ENCODE measurements at places on chromosomes 3 and 15. TPM values are rescaled to one million over a fixed set of nuclear protein-coding genes. Genes with fewer than 3 reads are reported as not detected.

The RHO gene
- polyA plus RNA-seq = not detected

The CFAP100 gene
- polyA plus RNA-seq = not detected

DNA sequence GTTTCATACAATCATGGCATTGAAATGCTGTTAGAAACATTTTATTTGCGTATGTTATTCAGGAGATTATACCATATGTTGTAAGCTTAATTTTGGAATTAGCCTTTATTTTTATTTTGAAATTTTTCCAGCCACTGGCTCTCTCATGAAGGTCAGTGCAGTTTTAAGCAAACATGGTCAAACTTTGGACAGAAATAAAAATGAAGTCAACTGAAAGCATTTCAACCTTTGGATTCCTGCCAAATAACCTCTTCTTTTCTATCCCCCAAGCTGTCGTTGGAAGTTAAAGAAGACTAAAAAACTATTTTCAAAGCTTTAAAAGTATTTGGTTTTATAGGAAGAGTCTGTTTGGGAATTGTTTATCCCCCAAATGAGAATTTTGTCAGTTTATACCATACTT is 846.6 kb downstream of the MCTP2 start:
- DNase-seq = no peak

GRCh38 chr3:5194341-5194740 is 6.8 kb downstream of the EDEM1 start:
- DNase-seq = no peak

The CPNE9 gene
- polyA plus RNA-seq = 9.2 TPM

DNA sequence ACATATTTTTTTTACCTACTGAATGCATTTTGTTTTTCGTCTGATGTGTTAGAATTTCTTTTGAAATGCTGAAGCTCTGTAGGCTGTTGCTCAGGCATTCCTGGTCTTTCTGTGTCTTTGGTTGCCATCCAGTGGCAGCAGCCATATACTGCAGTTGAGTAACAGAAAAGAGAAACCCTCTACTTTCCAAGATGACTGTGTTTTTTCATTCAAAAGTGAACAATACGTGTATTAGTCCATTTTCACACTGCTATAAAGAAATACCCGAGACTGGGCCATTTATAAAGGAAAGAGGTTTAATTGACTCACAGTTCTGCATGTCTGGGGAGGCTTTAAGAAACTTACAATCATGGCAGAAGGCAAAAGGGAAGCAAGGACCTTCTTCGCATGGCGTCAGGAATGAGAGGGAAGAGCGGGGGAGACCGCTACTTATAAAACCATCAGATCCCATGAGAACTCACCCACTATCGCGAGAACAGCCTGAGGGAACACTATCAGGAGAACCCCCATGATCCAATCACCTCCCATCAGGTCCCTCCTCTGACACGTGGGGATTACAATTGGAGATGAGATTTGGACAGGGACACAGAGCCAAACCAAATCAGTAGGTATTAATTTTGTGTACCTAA is 4.7 kb upstream of the GOLGA8B start:
- peak; percentile 74 for DNase-seq

DNA sequence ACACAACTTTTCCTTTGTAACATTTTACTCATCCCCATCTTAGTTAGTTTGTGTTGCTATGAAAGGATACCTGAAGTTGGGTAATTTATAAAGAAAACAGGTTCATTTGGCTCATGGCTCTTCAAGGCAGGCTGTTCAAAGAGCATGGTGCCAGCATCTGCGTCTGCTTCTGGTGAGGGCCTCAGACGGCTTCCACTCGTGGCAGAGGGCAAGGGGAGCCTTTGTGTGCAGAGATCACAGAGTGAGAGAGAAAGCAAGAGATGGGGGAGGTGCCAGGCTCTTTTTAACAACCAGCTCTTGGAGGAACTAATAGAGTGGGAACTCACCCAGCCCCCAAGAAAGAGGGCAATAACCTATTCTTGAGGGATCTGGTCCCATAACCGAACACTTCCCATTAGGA is 23.1 kb downstream of the PLA2G4F start:
- no peak for DNase-seq

DNA sequence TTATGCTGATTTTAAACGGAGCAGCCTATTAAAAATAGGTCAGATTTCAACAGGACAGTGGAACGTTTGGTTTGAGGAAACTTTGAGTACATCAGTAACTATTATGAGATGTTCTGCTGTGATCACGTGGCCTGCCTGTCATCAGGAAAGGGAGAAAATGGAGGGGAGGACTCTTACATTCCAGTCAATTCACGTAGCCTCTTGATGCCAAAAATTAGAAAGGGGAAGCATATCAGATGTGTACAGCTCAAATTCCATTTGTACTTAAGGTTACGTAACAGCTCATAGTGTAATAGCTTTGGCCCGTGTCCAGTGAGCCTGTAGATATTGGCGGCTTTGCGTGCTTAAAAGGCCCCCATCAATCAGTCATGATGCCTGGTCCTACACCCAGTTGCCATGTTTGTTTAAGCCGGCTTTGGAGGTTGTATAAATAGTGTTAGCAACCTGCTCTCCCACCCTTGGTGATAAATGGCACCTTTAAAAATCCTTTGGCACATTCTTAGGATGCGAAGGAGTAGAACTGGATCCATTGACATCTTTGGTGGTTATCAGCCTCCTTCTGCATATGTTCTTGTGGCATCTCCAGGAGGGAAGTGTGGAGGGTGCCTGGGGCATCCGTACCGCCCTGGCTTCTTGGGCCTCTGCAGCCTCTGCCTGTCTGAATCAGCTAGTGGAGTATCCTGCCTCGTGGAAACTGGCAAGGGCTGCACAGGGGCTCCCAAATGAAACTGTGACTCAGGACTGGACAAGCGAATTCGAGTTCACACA is 163.9 kb downstream of the THSD4 start:
- DNase-seq = peak; percentile 85

GRCh38 chr3:44992555-44993470 is 16.8 kb downstream of the EXOSC7 start:
- peak; percentile 58 for DNase-seq

DNA sequence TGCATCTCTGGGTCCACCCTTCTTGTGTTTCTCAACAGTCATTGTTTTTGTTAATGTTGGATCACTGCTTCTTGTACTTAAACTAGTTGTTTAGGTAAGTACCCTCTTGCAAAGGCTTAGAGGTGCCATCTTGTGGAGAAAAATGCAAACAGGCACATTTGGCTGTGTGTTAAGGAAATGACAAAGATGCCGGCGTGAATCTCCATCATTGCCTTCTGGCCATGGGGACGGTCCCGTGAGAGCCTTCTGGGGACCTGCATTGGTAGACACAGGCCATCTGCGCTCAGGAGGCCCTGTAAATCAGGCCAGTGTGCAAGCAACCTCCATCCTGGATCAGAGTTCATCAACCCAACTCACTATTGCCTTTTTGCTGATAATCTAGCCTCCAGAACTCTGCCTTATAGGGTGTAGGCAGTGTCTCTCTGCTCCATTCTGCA is 158.6 kb upstream of the NR2E3 start:
- no peak for DNase-seq

The HEG1 gene
- 8.4 TPM for polyA plus RNA-seq

DNA sequence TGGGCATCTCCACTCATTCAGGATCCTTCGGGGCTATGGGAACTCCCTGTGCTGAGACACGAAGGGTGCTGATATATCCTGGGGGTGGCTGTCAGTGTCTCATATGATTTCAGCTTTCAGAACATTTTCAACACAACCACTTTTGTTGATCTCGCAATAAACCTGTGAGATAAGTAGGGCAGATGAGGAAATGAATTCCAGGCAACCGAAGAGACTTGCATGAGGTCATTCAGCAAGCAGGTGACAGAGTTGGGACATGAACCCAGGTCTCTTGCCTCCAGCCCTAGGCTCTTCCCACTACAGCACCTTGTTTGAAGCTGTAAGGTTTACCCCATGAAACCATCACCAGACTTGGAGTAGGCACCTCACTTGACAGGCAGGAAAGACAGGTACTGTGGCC is 16.6 kb downstream of the DUOX1 start:
- no peak for DNase-seq

DNA sequence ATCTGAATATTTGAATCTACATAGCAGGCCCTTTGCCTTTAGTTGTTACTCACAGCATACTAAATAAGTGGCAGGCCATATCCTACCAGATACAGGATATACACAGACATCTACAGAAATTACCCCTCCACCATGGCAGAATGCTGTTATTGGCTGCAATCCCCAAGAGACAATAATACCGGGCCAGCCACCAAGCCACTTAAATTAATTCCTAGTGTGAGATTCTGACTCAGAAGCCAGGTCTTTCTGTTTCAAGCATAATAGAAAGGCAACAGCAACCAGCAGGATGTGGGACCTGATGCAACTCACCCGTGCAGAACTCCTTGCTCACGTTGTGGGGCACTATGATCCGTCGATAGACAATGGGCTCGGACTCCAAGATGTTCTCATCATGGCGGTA is 39.8 kb downstream of the CLK3 start:
- DNase-seq = no peak

DNA sequence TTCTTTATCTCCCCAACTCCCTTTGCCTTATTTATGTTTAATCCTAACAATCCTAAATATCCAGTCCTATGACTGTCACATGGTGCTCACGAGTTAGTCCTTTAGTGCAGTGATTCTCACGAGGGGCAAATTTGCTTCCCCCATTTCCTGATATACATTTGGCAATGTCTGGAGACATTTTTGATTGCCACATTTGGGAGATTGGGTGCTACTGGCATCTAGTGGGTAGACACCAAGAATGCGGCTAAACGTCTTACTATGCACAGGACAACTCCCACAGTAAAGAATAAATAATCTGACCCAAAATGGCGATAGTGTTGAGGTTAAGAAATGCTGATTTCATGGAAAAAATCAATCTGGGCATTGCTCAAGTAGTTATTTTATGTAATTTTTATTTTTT is 466.5 kb downstream of the ROBO2 start:
- no peak for DNase-seq

DNA sequence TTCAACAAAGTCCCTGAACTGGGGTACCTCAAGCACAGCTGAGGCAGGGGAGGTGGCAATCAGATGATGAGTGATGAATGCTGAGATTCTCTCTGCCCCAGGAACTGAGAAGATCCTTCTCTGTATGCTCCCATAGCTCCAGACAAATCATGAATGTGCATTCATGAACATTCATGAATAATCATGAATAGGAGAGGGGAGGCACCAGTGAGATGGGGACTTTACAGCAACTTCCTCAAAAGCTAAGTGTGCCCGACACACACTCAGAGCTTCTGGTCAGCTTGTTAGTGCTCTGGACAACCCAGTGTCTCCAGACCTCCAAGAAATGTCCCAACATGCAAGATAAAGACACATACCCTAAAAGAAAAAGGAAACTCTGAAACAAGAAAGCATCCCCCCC is 24.3 kb downstream of the LRRC2 start:
- no peak for DNase-seq

- DNase-seq = no peak
Observed at GRCh38 chr15:68555679-68556037, 23.1 kb upstream of the CORO2B start.

DNA sequence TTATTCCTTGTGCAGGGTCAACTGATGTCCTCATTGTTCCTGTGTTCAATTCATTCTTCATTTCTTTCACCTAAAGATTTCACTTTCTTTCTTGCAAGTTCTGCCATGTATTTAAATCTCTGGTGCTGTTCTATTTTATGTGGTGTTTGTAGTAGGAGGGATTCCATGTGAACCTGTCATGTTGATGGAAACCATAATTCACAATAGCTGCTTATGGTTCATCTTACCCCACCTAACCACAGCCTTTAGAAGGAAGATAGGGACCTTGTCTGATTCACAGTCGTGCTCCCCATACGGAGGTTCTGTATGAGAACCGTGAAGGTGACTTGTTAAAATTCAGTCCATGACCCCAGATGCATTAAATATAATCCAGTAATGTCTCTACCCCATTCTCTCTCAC is 21.9 kb downstream of the SLCO2A1 start:
- no peak for DNase-seq

The GRIP2 gene
- polyA plus RNA-seq = 2.5 TPM

The LRRIQ4 gene
- not detected for polyA plus RNA-seq
